ENCODE measurements at places on chromosomes 6 and 20.
A peak's percentile ranks its signal among the peaks of the same experiment; 100 is the strongest.

DNA sequence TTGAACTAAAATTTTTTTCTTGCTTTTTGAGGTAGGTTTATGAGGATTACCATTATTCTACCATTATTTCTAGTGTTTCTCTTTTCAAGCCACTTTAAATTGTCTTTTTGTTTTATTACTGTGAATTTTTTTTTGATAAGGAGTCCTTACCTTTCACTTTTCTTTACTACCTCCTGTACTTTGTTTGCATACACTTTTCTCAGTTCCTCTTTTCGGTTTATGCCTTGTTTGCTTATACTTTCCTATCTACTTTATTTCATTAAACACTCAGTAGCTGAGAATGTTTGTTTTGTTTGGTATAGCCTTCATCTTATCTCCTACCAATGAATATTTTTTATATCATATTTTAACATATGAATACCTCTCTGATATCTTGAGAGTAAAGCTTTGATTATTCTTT lies 147.9 kb downstream of the TFAP2B start:
- no peak for DNase-seq

DNA sequence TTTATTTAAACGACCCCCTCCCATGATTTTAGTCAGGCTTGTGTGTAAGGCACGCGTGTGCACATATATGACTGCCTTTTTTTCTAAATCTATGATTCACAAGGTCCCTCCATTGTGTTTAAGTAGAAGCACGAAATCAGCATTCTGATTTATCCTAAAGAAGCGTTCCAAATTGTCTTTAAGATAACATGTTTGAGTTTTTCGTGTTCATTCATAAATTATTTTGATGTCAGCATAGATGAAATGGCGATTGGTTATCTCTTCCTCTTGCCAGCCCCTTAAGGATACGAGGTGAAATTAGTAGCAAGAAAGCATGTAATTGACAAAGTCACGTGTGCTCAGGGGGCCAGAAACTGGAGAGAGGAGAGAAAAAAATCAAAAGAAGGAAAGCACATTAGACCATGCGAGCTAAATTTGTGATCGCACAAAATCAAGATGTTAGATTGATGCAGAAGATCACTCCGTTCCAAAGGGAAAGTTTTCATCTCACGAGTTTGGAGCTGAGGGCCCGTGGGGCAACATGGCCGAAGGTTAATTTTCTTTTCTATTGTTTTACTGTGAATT lies at the start of gene LIN28B:
LIN28B (plus strand) TSS at position 377 of the 564 bp plus-strand sequence; CDS start at position 521, 144 bp downstream.
- DNase-seq, result no peak

- no peak for DNase-seq
Measured at GRCh38 chr20:48962976-48963771, 41.7 kb downstream of the ARFGEF2 start.

DNA sequence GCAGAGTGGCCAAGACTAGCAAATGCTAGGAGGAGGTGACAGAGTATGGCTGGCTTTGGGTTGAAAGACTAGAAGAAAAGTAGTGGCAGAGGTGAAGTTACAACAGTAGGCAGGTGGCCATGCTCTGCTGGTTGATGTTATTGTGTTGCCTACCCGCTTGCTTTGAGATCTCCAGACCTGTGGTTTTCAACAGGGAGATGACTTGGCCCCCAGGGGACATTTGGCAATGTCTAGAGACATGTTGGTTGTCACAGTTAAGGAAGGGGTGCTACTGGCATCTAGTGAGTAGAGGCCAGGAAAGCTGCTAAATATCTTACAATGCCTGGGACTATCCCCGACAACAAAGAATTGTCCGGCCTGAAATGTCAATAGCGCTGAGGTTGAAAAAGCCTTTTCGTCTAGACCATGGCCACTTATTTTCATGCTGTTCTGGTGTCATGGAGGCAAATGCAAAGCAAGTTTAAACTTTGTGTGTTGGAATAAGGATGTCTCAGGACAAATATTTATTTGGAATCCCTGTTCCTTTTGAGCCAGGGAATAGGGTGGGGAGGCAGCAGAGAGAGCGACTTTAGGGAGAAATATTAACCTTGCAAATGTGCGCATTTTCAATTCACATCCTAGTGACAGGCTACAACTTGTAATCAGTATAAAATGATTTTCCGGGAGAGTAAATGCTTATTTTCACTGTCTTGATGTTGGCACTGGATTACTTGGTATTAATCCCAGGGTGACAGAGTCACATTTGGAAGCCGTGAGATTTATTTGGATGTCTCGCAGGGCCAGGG lies 203.9 kb downstream of the ZNF217 start:
- DNase-seq, result no peak

GRCh38 chr20:51399006-51399890 lies 143.3 kb downstream of the NFATC2 start:
- DNase-seq, result no peak

- DNase-seq, result peak; percentile 38
Measured at GRCh38 chr20:8082025-8082424, 50.0 kb upstream of the PLCB1 start.

DNA sequence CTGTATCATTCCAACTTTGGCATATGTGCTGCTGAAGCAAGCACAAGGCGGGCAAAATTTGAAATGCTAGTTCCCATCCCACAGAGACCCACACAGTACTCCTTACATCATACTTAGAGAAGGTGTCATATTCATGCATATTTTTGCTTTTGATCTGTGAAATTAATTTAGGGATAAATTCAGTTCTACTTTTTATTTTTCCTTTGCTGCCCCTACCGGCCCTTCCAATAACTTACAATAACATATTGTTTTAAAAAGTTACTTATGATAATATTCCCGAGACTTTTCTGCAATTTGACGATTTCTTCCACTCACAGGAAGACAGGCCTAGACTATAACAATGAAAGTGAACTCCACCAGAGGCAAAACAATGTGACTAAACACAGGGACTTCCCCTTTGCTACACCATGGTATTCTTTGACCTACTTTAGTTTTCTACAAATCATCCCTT lies 35.0 kb downstream of the SESN1 start:
- DNase-seq, result peak; percentile 19

DNA sequence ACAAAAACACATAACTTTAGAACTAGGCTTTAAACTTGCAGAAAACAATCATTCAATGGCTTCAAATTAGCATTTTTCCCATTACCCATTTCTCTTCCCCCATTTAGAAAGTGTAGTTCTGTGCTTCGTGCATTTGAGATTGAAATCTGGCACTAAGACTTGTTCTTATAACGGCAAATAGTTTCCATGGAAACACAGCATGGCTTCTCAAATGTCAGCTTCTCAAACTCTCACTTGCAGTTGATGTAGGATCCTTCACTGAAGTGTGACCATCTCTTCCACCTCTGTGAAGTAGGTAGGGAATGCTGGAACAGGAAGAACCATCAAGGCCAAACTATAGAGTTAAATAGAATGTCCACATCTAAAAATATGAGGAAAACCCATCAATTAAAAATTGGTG lies 52.2 kb downstream of the MANEA start:
- DNase-seq, result no peak

- DNase-seq, result no peak
Measured at GRCh38 chr20:61850926-61851900, 214.5 kb downstream of the TAF4 start.

DNA sequence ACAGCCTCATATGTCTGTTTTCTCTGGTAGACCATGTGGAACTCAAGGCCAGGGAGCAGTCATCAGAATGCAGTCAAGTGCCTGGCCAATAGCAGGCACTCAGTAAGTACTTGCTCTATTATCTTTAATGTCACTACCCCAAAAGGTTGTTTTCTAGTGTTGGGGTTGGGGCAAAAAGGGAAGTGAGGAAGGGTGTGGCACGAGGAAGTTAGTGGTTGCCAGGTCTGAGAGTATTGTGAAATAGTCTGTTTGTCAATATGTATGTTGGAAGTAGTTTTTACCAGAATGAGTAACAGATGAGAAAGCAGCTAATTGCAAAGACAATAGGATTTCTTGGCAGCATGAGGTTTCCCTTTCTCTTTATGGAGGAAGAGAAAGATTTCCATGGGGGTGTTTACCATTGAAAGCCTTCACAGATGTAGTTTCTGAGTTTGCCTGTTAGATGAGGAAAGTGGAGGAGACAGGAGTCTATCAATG lies 59.5 kb upstream of the ARMH2 start:
- peak; percentile 32 for DNase-seq

DNA sequence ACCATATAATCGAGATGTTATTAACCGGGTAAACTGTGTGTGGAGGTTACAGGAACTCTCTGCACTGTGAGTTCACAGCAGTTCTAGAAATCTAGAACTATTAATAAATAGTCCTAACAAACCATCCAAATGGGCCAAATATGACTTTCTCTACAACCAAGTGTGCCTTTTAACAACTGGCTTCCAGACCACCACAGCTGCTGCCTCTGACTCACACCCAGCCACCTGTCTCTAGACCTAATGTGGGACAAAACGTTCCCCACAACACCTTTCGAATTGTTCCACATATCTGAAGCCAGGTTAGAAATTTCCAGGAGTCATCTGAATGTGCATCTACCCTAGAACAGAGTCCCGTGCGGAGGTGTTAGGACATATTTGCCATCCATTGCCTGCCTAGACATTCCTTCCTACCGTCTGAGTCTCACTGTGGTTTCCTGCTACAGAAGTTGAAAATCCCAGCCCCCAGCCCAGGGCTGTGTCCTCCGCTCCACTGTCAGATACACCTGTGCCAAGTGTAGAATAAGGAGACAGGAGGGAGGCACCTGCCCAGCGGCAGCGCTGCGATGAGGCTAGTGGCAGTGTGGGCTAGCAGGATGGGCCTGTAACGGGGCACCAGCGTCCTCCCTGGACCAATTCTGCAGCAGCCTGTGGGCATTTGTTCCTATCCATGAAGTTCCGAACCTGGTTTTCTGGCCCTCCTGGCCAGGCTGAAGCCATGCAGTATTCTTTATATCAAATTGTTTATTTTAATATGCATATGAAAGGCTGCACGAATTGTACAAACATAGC lies 28.5 kb upstream of the MAP3K4 start:
- DNase-seq, result no peak

DNA sequence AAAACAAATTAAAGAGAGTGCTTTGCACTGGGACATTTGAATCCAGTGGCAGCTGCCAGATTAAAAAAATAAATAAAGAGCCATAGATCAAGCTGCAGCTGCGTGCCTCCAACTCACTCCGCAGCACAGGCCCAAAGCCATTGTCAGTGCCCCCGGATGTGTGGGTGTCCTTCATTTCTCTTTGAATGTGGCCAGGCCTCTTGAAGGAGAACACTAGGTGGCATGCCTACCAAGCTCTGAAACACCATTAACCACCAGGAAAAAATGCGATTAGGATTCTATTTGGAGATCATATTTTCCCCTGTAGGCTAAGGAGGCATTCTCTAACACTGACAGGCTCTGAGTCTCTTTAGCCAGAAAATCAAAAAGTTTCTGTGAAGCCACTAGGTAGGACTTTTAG lies 549.8 kb downstream of the PRKN start:
- DNase-seq, result no peak

GRCh38 chr6:157756708-157757429 lies 66.2 kb upstream of the SNX9 start:
- peak; percentile 65 for DNase-seq

Data from HCEC 1CT (cell line).